ENCODE measurements at places on chromosomes 2 and 18.

DNA sequence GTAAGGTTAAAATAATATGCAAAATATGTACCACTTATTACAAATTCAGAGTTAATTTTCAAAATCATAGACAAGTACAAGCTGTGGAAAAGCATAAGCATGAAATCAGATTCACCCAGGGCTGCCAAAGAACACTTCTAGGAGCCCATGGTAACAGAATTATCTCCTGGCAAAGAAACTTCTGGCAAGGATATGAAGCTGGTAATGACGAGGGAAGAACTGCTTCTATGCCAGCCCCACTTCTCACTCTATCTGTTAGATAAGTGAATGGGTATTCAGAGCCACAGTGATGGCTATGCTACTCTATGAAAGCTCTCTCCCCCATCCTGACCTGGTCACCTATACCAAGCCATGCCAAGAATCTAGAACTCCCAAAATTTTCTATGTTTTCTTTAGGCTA lies 36.9 kb upstream of the PDE1A start:
- no peak for DNase-seq

DNA sequence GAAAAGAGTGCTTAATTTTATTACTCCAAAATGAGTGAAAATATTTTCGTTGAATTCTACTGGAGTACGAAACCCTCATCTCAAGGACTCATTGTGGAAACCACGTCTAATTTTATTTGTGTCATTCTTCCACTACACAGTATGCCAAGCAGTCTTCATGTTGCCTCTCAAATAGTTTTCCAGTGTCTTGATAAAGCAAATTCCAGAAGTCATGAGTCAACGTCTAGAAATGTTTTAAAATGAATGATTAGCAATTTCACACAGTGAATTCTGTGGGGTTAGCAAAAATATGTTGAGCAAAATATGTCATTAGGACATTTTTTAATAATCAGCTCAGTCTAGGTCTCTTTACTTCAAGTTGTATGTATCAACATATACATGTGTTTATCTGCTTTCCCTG lies 865.5 kb downstream of the DSC3 start:
- DNase-seq: no peak

GRCh38 chr18:50189160-50189559 lies 5.8 kb downstream of the MYO5B start:
- DNase-seq: no peak

DNA sequence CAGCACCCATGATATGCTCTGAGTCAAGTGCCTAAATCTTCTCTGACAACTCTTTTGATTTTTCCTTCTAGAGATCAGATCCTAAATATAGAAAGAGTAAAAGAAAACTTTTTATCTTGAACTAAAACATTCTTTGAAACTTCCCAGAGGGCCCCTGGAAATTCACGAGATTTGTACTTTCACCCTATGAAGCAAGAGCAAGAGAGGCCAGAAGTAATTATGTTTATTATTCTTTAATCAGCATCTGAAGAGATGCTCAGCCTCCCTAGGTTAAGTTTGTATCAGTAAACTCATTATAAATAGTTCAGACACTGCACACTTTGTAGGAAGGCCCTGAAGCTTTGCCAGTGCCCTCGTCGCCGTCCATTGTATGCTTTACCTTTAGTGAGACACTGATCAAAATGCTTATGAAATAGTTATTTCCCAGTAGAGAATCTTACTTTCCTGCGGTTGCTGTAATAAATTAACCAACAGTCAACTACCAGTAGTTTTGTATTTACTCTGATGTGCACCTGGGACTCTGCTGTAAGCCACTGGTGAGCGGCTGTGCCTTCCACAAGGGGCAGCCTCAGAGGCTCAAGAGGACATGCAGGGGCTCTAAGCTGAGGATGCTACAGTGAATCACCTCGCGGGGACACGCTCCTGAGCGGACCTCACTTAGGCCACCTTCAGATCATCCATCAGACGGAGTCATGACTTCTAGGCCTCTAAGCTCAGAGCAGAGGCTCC lies 71.9 kb downstream of the BIN1 start:
- DNase-seq: no peak

DNA sequence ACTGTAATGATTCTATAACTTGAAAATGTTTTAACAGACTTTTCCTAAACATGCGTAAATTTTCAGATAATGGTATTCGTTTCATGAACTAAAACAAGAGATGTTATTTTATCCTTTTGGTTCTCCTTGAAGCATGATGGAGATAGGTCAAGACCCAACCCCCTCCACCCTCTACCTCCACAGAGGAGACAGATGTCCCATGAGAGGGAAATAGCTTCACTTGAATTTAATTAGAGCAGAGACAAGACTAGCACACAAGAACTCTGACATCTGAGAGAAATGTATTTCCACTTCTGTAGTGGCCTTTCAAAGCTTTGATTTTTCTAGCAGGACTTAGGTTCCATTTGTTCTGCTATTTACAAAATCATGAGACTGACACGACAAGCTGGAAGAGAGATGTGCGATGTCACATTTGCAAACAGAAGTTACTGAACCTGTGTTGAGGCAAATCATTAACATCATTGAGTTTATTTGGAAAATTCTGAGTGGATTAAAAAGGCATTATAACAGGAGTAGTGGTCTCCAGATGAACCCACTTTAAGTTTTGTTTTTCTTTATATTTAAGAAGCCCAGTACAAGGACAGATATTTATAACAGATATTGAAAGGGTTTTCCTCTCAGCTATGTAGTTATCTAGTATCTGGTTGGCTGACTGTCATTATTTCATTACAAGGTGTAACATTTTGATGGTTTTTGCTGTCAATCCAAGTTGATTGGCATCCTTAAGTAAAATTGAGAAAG lies 276.2 kb downstream of the ASXL3 start:
- DNase-seq: no peak

GRCh38 chr18:63468575-63468974 lies 8.2 kb upstream of the SERPINB5 start:
- DNase-seq: no peak
